ENCODE measurements at places on chromosomes 5 and 9.

GRCh38 chr5:112342389-112342788 is 76.7 kb downstream of the EPB41L4A start:
- DNase-seq = no peak

DNA sequence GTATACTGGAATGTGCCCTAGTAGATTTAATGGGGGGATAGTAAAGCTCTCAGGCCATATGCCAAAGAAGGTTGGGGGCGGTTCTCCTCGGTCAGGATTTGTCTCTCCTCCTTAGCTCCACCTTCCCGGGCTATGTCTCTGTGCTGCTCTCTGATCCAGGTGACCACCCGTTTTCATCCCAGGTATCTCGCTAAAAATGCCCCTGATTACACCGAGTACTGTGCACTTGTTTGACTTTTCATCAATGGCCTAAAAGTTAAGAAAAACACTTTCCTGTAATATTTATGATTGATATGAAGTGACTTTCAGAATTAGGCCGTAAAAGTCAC is 724 bp downstream of the NDUFS6 start:
- no peak for DNase-seq

DNA sequence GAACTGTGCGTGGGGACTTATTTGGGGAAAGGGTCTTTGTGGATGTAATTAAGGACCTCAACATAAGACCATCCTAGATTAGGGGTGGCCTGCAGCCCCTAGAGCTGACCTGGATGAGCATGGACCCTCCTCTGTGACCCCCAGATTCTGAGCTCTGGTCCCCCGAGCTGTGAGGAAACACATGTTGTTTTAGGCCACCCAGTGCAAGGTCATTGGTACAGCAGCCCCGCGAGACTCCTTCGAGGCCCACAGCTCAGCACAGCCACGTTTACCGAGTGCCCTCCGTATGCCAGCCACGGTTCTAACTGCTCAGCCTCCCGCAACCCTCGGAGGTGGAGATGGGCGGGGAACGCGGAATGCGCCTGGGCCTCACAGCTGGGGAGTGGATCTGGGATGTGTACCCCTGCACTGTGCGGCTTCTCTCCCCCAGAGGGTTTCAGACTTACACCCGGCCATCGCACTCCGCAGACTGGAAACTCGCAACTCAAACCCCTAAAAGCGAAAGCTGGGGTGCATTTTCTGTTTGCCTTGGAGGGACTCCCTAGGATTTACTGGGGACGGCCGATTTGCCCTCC is 4.5 kb upstream of the GPSM1 start:
- DNase-seq = no peak

GRCh38 chr9:91758491-91758981 is 191.5 kb downstream of the ROR2 start:
- no peak for DNase-seq

DNA sequence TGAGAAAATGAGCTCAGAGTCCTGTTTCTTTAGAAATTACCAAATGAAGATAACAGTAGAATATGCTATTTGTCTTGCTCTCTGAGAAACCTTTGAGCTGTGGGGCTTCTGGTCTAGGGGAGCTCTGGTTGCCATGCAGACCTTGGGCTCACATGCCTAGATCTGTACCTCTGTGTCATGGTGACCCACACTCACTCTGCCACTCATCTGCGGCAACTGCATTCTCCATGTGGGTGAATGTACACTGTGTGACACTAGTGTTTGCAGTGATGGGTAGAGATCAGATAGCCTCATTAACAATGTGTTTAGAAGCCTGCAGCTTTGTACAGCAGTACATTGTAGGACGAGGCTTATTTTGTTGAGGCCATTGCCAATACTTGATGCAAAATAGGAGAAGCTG is 521.2 kb downstream of the CHSY3 start:
- no peak for DNase-seq

GRCh38 chr5:65749956-65750355 is 28.0 kb downstream of the NLN start:
- no peak for DNase-seq

- DNase-seq = no peak
Observed at GRCh38 chr9:135931349-135931820, 24.0 kb upstream of the CAMSAP1 start.

- no peak for DNase-seq
Observed at GRCh38 chr9:138080979-138081378, 203.4 kb downstream of the CACNA1B start.

- DNase-seq = no peak
Observed at GRCh38 chr5:73440262-73440661, 8.3 kb downstream of the FOXD1 start.

DNA sequence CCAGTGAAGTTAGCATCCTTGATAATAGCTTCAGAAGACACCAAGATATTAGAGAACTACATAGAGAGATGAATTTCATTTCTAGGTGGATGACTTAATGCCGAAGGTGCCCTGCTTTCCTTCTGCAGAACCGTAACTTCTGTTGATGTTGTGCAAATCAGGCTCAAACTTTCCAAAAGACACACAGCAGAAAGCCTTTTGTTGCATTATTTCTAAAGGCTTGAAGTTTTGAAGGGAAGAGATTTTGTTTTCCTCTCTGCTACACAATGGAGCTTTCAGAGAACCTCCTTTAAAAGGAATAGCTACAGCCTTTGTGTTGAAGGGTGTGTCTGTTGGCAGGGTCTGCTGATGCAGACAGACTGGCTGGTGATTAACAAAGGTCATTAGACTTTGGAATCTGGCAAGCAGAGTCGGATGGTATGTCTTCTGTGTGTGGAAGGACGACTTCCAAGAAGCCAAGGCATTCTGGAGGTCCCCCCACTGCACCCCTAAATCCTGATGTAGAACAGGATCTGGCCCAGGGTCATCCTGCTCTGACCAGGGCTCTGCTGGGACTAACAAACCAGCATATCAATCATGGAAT is 57.8 kb downstream of the ZNF462 start:
- DNase-seq = peak; percentile 54

DNA sequence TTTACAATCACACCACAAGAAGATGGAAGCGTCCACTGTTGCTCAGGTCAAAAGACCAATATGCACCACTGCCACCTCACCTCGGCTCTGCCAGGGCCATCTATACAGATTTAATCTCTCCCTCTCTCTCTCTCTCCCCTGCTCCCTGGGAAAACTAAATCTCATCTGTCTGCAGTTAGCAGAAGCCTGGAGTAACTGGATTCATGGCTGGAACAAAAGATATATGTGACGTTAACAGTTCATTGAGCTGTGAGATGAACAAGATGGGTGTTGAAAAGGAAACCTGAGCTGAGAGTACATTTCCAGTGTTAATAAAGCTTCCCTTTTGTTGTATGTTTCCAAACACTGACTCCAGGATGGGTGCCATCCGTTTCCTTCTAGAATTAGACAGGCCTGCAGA is 369.7 kb downstream of the CDK5RAP2 start:
- DNase-seq = no peak

DNA sequence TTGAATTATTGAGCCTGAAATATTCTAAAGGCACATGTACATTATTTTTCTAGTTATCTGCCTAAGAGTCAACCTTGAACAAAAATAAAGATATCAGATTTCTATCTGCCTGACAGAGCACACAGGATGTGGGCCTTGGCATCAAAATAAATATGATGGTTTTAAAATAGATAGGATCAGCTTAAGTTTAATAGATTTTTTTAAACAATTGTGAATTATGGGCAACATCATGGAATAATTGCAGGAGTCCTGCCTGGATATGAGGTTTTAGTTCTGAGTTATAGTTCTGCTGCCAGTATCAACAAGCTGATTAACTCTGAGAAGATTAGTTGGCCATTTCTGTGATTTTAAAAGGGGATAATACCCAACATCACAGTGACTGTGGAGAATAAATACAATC is 107.0 kb upstream of the PCA3 start:
- DNase-seq = no peak

- DNase-seq = no peak
Observed at GRCh38 chr9:22204240-22204639, 195.1 kb upstream of the CDKN2B start.

DNA sequence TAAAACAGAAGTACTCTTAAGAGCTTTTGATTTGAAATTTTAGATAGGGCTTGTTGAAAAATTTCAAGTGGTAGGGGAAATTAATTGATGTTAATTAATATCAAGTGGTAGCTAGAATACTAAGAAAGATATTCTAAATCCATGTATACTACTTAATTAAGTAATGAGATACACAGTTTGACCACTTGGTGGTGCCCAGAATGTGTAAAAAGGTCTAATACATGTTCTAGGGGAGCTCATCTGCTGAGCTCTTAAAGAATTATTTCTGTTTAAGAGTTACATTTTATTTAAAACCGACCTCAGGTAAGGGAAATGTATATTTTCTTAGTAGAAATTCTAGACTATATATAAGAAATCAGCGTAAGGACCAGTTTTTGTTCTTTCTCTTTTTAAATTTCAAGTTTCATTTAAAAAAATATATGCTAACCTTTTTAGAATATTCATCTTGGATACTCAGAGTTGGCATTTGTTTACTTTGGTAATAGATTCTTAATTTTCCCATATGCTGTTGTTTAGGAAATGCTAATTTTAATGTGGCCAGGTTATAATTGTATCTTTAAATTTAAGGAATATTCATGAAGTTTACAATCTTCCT is 61.5 kb downstream of the LNPEP start:
- DNase-seq = no peak

- DNase-seq = no peak
Observed at GRCh38 chr5:14572836-14573235, 8.8 kb upstream of the OTULINL start.

DNA sequence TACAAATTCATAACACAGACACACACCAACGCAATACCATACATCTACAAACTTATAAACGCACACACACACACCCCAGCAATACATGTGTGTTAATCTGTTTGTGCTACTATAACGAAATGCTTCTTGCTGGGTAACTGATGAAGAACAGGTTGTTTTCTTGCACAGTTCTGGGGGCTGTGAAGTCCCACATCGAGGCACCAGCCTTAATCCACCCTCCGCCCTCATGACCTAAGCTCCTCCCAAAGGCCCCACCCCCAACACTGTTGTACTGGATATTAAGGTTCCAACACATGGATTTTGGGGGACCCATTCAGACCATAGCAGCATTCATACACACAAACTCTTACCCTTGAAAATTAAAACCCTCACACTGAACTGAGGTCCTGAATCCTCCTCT is 38.8 kb upstream of the LPCAT1 start:
- no peak for DNase-seq

DNA sequence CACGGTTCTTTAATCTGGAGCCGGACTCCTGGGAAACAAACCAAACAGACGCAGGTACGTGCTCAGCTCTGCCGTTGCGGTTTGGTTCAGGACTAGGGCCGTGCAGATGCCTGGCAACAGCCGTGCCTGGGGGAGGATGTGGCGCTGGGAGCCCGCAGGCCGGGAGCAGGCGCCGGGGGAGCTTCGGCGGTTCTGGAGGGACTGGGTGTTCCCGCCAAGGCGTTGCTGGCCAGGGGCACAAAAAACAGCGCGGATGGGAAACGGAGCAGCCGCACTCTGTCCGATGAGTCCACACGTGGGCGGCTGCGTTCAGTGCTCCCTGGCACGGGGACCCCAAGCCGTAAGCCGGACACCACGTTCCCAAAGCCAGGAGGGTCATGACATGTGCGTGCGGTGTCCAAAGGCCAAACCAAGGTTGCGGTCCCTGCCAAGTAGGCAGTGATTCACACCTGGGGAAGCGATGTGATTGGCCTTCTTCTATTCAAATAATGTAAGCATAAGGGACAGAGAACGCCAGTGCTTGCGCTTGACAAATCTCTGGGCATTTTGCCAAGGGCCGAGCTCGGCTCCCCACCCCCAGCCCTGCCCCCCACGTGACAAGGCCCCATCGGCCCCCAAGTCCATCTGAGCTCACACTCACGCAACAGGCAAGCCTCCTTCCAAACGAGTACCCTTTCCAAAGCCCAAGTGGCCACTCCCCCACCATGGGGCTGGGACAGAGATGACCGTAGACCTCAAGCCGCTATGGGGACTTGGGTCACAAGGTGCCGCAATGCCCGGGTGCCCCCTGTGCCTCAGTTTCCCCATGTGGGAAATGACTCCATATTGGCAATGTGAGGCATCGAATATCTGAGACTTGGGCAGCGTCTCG is 49.7 kb upstream of the NKD2 start:
- DNase-seq = no peak

DNA sequence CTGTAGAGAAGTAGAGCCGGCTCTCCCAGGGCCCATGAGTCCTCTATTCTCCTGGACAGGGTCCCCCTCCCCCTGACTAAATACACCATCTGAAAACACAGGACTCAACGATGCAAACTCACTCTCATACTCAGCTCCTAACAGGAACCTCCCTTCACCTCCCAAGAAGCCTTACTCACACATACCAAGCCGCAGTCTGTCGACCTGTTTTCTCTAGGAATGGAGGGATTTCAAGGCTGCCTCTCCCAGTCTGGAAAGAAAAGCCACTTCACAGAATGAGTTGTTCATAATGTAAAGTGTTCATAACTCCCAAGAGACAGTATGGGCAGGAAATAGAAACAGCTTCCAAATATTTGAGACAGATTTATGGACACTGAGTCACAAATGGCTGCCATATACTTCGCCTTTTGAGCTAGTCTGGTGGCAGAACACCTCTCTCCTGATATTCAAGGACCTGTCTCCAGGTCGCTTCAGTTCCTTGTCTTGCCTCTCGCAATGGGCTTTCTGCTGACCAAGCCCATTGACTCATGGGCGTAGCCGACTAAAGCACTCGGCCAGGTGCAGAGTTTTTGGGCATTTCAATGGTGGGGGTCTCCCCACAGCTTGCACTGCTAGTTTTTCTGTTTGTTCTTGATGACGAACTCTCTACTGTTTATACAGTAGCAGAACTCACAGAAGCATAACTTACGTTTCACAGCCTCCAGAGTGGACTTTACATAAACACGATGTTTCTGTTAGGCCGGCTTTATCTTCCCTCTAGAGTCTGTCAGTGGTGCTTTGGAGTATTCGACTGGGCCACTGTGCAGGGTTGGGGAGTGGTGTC is 25.0 kb upstream of the IL17B start:
- DNase-seq = no peak

GRCh38 chr9:98992885-98993569 is 49.3 kb downstream of the COL15A1 start:
- DNase-seq = no peak

- DNase-seq = no peak
Observed at GRCh38 chr5:56565644-56566043, 249.7 kb upstream of the MAP3K1 start.

GRCh38 chr5:9482381-9482780 is 63.5 kb downstream of the SEMA5A start:
- no peak for DNase-seq

GRCh38 chr9:120153258-120153657 is 426.7 kb downstream of the CDK5RAP2 start:
- no peak for DNase-seq

Data from foreskin keratinocyte (primary cell).